ENCODE measurements at places on chromosomes 12 and 14. TPM values are rescaled to one million over a fixed set of nuclear protein-coding genes. Genes with fewer than 3 reads are reported as not detected.

Gene TAC3
- not detected for total RNA-seq

Gene DHRS1
- 32.7 TPM for total RNA-seq

Gene PDZRN4
- total RNA-seq: 2.1 TPM

Gene ARL1
- total RNA-seq: 100 TPM

Gene MMP19
- 8.8 TPM for total RNA-seq

Gene KCNA5
- 2.9 TPM for total RNA-seq

Gene PDE3A
- 18.3 TPM for total RNA-seq

Gene CCDC198
- total RNA-seq: 166 TPM

Gene MGP
- 811 TPM for total RNA-seq

Gene ACYP1
- total RNA-seq: 20.6 TPM

Gene TAS2R13
- 2.8 TPM for total RNA-seq

Gene ANG
- 19.4 TPM for total RNA-seq

Gene CCDC92
- total RNA-seq: 41.4 TPM

Gene DIP2B
- 23.3 TPM for total RNA-seq

Gene GPD1
- total RNA-seq: 15.1 TPM

Gene TMCC3
- 14.7 TPM for total RNA-seq

Gene SMOC1
- 2.8 TPM for total RNA-seq

Gene KRT77
- total RNA-seq: not detected

Gene RERGL
- total RNA-seq: 25.3 TPM

Gene ABCC9
- total RNA-seq: 21.3 TPM

Gene NKX2-1
- not detected for total RNA-seq

Gene IL23A
- 0.88 TPM for total RNA-seq

Gene CRADD
- total RNA-seq: 19.1 TPM

Gene TM7SF3
- 63.1 TPM for total RNA-seq

Gene NCKAP5L
- total RNA-seq: 20.6 TPM

Gene GLIPR1L2
- total RNA-seq: 1.1 TPM

Gene FGF23
- not detected for total RNA-seq

Gene NXPH4
- total RNA-seq: 0.16 TPM

Gene SOAT2
- 0.19 TPM for total RNA-seq

Gene REP15
- total RNA-seq: 3.2 TPM

Gene SIX1
- total RNA-seq: 0.16 TPM

Gene SNAPC1
- 7.2 TPM for total RNA-seq

Gene ADGRD1
- total RNA-seq: 6.7 TPM

Data from kidney (tissue), 22 donors.